ENCODE measurements at places on chromosomes 7 and 10.
A peak's percentile ranks its signal among the peaks of the same experiment; 100 is the strongest.

DNA sequence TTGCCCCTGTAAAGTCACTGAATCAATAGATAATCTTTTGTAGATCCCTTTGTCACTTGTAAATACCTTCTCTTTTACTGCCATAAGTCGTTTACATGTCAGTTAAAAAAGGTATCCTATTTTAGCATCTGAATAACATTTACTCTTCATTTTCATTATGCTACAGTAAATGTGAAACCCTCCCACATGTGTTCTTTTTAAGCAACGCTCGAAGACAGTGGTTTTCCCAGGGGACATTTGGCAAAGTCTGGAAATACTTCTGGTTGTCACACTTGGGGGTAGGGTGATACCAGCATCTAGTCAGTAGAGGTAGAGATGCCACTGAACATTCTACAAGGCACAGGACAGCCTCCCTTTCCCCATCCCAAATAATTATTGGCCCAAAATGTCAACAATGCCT is 23.7 kb downstream of the ATAD1 start:
- DNase-seq: no peak

GRCh38 chr7:18128846-18129245 is 101.2 kb upstream of the PRPS1L1 start:
- DNase-seq: no peak

- no peak for DNase-seq
Measured at GRCh38 chr7:55469721-55470120, 102.6 kb downstream of the VOPP1 start.

DNA sequence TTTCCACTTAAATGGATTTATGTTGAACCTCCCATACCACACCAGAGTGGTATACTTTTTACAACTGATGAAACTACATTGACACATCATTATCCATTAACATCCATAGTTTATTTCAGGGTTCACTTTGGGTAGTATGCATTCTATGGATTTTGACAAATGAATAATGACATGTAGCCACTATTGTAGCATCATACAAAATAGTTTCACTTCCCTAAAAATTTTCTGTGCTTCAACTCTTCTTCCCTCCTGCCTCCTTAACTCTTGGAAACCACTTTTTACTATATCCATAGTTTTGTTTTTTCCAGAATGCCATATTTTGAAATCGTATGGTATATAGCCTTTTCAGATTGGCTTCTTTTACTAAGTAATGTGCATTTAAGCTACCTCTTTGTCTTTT is 199.5 kb upstream of the TMEM196 start:
- no peak for DNase-seq

DNA sequence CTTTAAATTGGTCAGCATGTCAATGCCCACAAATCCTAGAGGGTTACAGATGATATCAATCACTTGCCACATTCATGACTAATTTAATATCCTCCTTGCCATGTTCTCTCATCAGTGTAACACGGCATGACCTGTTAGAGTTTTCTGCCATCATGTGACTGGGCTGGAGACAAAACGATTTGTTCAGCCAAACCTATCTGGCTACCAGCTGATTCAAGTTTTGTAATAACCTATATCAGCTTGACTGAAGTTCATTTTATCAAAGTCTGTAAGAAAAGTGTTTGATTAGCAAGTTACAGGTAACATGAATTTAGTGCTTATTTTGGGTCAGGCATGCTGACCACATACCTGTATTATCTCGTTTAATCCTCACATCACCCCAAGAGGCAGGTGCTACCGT is 25.7 kb downstream of the NEUROD6 start:
- DNase-seq: no peak

DNA sequence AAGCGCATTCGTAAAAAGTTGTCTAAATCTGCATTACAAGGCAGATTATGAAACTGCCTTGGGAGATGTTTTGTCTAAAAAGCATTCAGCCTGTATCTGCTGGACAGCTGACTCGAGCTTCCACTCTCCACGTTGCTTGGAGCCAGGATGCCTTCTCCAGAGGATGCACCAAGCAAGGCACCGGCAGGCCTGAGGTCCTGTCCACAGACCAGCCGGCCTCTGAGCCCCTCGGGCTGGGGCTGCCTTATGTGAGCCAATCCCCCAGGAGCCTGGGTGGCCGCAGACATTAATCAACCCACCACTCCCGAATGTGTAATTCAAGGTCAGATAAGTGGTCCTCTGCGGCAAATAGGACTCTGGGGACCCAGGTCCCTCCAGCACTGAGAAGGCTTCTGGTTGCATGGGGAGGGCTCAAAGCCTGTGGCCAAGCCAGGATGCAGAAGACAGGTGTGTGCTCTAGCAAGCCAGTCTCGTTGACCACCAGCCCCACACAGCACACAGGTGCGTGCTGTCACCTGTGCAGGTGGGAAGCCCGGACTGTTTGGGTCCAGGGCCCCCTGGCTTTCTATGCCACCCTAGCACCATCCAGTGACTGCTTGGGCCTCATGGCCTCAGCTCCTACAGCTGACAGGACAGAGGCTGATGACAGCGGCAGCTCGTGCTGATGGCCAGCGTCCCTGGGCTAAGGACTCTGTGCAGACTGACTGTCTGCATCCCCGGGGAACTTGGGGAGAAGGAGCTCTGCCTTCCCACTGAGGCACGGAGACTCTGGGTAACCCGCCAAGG is 4.8 kb upstream of the RET start:
- no peak for DNase-seq

GRCh38 chr7:7682861-7683260 is 35.5 kb downstream of the RPA3 start:
- DNase-seq: no peak

DNA sequence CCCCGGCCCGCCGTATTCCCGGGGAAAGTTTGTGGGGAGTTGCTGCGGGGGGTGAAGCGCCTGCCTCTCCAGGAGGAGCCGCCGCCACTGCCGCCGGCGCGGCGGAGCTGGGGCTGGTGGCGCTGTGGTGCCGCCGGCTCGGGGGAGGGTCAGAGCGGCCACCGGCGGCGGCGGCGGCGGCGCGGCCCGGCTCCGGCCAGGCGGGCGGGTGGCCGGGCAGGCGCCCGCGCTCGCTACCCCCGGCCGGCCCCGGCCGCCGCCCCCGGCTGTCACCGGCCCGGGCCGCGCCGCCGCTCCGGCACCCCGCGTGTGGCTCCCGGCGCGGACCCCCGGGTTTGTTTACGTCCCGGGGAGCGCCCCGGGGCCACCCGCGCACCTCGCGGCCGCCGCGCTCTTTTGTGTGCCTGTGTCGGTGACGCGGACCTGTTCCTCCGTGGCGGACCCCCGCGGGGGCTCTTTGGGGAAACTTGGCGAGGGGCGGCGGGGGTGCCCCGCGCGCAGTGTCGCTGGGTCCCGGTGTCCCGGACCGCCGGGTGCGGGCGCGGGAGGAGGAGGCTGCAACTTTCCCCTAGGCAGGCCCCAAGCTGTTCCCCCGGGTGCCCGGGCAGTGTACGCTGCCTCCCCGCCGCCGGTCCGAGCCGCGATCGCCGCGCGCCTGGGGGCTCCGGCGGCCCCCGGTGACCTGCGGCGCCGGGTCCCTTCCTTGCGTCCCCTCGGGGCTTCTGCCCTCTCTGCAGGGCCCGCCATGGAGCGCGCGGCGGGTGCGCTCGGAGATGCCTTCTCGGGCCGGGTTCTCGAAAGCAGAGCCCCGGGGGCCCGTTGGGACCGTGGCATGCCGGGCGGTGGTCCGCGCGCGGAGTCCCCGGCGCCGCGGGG is 593 bp upstream of the CUX1 start:
- peak; percentile 71 for DNase-seq

- DNase-seq: no peak
Measured at GRCh38 chr7:112981966-112982365, 104.7 kb downstream of the GPR85 start.

GRCh38 chr10:83553366-83553765 is 585.9 kb upstream of the GHITM start:
- no peak for DNase-seq

- no peak for DNase-seq
Measured at GRCh38 chr7:133934977-133935330, 192.2 kb upstream of the LRGUK start.

- DNase-seq: no peak
Measured at GRCh38 chr10:47230482-47230881, 69.5 kb upstream of the GDF10 start.

DNA sequence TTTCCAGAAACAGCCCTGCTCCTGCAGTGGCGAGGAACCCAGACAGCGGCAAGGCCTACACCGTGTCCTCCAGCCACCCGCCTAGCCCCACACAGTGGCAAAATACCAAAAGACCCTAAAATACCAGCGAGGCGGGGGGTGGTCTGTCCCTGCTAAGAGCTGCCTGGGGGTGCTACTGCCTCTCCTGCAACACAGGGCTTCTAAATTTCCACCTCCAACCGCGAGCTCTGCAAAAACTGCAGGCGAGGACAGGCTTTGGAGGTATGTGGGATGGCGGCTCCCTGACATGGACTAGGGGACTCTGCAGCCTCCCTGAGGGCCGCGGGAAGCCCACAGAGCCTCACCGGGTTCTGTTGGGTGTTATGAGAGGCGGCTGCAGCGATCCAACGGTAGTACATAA is 122.3 kb downstream of the WDR37 start:
- no peak for DNase-seq

DNA sequence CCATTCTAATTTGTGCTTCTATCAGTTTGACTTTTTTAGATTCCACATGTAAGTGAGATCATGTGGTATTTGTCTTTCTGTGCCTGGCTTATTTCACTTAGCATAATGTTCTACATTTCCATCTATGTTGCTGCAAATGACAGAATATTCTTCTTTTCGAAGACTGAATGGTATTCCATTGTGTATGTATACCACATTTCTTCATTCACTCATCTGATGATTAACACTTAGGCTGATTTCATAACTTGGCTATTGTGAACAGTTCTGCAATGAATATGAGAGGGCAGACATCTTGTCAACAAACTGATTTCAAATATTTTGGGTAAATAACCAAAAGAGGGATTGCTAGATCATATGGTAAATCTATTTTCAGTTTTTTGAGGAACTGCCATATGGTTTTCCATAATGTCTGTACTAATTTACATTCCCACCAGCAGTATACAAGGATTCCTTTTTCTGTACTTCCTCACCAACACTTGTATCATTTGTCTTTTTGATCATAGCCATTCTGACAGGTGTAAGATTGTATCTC is 52.9 kb downstream of the ZNF22 start:
- DNase-seq: no peak

DNA sequence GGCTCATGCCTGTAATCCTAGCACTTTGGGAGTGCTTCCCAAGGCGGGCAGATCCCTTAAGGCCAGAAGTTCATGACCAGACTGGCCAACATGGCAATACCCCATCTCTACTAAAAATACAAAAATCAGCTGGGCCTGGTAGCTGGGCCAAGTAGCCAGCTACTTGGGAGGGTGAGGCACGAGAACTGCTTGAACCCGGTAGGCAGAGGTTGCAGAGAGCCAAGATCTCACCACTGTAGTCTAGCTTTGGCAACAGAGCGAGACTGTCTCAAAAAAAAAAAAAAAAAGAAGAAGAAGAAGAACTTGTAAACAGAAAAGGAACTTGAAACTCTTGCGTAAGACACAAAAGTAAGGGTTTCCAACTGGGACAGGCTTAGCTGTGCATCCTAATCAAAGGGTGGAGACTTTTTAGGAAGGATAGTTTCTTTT is 5.6 kb upstream of the IFIT2 start:
- no peak for DNase-seq

DNA sequence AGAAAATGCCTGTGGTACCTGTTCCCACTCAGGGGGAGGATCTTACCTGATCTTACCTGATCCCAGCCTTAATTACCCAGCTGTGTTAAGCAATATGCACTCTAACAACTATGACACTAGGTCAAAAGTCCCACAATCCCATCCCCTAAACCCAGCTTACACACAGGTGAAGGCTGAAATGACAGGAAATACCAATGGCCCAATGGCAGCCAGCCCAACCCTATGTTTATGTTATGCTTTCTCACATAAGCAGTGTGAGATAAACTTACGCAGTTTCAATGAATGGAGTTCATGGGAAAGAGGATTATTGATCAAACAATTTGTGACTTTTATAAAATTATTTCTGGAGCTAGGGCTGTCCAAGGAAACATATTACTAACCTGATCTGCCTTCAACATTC is 91.9 kb downstream of the GPAM start:
- DNase-seq: no peak

- DNase-seq: peak; percentile 4
Measured at GRCh38 chr7:5417106-5418071, 6.2 kb downstream of the TNRC18 start.

- DNase-seq: no peak
Measured at GRCh38 chr10:104026762-104027161, 58.9 kb downstream of the COL17A1 start.

DNA sequence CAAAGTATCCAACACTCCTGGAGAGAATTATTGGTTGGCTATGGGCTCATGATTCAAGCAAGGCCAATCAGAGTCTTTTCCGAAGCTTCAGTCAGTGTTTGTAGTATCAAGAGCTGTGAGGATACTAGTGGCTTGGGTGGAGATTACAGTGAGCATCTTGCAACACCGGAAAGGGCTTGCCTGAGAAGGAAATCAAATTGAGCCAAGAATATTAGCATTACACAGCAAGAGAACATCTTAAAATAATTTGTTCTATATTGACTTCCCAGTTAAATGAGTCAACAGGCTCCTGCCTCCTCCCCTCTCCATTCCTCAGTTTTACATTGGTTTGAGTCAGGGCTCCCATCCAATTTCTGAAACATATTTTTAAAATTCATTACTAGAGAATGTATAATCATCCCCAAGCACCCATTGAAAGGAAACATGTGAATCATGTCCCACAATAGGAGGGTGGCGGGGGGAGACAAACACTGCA is 127.4 kb downstream of the ELAPOR2 start:
- DNase-seq: no peak

DNA sequence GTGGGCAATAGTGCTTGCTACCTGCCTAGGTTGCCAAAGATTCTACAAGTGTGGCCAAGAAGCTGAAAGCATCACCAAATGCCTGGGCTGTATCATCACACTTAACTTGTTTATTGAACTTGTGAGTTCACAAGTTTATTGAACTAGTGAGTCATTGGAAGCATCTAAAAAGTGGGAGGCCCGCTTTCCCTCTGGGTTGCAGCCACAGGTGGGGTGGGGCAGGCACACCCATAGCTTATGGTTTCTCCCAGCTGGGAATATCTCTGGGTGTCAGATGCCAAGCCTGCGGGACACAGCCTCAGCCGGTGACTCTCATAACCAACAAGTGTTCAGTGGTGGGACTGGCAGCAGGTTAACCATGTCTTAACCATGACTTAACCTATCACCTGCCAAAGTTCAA is 145.9 kb upstream of the FAM13C start:
- no peak for DNase-seq

GRCh38 chr7:2417981-2418481 is 14.6 kb downstream of the CHST12 start:
- no peak for DNase-seq
